Pancreas (tissue), 10 donors: ENCODE measurements at places on chromosomes 1 and 21. TPM values are rescaled to one million over a fixed set of nuclear protein-coding genes. Genes with fewer than 3 reads are reported as not detected.

GRCh38 chr1:216960716-216961115 lies 237.5 kb upstream of the ESRRG start:
- DNase-seq = no peak
- no peak overlapping the region for H3K4me3 ChIP-seq
- H3K4me1 ChIP-seq = no peaks in the 10 kb centered on the region
- no peaks in the 10 kb centered on the region for H3K27me3 ChIP-seq
- H3K27ac ChIP-seq = no peak overlapping the region

DNA sequence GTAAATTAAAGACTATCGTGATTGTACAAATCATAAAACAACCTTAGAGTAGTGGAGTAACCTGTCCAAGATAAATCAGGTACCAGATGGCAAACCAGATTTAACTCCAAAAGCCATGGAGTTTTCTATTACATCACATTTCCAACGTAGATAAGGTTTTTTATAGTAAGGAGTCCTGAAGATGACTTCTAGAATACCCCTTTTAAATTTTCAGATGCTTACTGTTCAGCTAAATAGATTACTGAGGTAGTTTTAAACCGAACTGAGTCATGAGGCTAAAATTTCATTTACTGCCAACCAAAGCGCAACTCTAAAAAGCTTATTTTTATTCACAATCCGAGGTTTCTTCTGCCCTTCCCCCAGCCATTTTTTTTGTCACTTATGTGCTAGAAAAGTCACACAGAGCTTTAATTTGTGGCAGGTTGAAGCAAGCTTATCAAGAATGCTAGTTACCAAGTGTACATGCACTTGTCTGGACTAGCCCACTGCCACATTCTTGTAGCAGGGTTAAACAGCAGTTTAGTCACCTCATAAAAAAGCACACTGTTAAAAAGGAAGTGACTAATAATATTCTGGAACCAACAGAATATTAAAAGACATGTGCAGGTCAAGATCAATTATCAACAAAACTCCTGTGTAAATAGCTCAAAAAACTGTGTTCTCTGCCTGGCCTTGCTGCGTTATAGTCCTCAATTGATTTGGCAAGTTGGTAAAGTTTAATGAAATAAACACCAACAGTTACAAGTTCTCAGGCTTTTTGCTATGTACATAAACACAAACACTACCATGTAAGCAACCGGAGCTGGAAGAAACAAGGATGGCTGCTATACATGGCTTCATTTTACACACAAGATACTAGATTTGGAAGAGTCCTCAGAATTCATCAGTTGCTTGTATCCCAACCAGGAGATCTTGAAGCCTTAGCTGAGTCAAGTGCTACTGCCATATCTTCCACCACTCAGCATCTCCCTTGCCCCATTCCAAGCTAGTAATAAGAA lies 180.3 kb upstream of the DMRTA2 start:
- H3K27ac ChIP-seq = no peak overlapping the region
- no peaks in the 10 kb centered on the region for H3K36me3 ChIP-seq
- no peak overlapping the region for H3K4me3 ChIP-seq
- no peaks in the 10 kb centered on the region for H3K27me3 ChIP-seq

- no peak overlapping the region for H3K4me3 ChIP-seq
- H3K36me3 ChIP-seq = no peaks in the 10 kb centered on the region
- no peaks in the 10 kb centered on the region for H3K27me3 ChIP-seq
Observed at GRCh38 chr1:214830941-214831340, 227.9 kb downstream of the CENPF start.

GRCh38 chr1:15406614-15407559 lies 2.8 kb upstream of the EFHD2 start:
- H3K4me1 ChIP-seq = no peaks in the 10 kb centered on the region
- H3K36me3 ChIP-seq = no peaks in the 10 kb centered on the region
- no peak overlapping the region for H3K27ac ChIP-seq
- no peak for DNase-seq
- no peaks in the 10 kb centered on the region for H3K27me3 ChIP-seq
- H3K4me3 ChIP-seq = no peak overlapping the region

DNA sequence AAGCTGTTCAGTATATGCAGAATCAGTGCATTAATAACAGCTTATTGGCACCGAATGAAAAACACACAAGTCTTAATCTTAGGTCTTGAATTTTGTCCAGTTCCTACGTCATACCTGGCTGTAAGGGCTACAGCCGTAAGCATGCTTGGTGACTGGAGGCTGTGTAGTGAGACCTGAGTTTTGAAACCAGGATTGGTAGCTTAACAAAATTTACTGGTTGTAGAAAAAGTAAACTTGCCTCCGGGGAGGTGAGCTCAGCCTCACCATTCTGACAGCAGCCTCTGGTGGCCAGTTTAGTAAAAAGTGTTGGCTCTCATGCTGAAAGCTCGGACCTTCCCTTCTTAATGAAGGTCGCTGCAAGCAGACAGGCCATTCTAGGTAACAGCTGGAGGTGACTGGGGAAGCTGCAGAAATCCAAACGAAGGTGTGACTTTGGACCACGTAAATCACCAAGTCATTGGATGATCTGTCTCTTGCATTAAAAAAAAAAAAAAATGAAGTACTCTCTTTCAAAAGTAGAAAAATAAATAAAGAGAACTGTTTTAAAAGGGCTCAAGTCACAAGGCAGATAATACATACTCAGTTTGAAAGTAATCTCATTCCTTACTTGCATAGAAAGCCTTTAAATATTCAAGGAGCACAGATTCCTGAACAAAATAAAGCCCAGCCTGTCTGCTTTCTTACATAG lies 48.9 kb downstream of the HLCS start:
- peak overlapping the region; percentile 57 for H3K27ac ChIP-seq
- no peaks in the 10 kb centered on the region for H3K36me3 ChIP-seq
- DNase-seq = peak; percentile 64

DNA sequence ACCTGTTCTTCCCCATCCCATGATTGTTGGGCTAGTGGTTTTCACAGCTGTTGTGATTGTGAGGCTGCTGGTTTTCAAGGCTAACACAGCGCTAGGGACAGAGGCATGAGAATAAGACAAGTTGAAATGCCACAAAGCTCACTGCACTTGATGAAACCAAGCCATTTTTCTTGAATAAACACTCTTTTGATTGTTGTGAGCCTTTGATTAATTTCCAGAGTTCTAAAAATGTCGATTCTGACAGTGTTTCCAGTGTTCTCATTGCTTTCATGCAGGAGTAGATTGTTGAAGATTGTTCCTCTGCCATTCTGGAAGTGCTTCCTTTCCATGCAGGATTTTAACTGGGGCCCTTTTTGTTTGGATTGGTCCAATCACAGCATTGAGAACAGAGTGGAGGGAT lies 134.9 kb upstream of the GRIK3 start:
- H3K36me3 ChIP-seq = no peaks in the 10 kb centered on the region
- H3K4me1 ChIP-seq = no peaks in the 10 kb centered on the region
- no peak overlapping the region for H3K4me3 ChIP-seq

DNA sequence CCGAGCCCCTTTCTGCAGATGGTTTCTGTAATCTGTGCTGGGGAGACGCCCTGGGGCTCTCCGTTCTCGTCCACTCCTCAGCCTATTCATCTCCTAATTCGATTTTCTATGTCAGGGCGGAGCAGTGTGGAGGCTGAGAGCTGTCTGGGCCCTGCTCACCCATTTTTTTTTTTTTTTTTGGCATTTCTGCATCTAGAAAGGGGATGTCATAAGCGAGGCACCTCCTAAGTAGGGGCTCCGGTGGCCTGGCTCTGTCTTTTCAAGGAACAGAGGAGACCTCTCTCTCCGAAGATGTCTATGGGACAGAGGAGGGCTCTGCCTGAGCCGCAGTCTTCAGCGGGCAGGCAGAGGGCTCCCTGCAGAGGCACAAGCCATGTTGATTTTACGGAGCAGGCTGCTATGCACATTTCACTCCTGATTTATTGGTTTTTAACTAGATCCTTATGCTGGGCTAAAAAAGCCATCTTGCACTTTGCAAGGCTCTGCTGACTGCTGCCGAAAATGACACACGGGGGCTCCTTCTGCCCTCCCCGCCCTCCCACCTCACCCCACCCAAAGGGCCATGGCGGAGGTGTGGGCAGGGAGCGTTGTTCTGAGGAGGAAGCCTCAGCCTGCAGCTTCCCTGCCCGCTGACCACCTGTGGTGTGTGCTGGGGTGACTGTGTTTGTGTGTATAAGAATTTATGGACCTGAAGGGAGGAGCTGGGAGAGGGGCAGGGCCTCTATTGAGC lies 71.0 kb downstream of the FOXD2 start:
- no peaks in the 10 kb centered on the region for H3K4me1 ChIP-seq
- peak overlapping the region; percentile 31 for H3K4me3 ChIP-seq
- no peaks in the 10 kb centered on the region for H3K36me3 ChIP-seq
- no peak for DNase-seq

- H3K36me3 ChIP-seq = no peaks in the 10 kb centered on the region
- H3K4me1 ChIP-seq = no peaks in the 10 kb centered on the region
- H3K27ac ChIP-seq = no peak overlapping the region
- no peaks in the 10 kb centered on the region for H3K27me3 ChIP-seq
- H3K4me3 ChIP-seq = no peak overlapping the region
- no peak for DNase-seq
Observed at GRCh38 chr1:97095764-97096163, 374.2 kb downstream of the PTBP2 start.

- no peak overlapping the region for H3K27ac ChIP-seq
- no peak for DNase-seq
- H3K4me1 ChIP-seq = no peaks in the 10 kb centered on the region
- H3K4me3 ChIP-seq = no peak overlapping the region
Observed at GRCh38 chr1:80310703-80311245, 1304.2 kb upstream of the ADGRL4 start.

DNA sequence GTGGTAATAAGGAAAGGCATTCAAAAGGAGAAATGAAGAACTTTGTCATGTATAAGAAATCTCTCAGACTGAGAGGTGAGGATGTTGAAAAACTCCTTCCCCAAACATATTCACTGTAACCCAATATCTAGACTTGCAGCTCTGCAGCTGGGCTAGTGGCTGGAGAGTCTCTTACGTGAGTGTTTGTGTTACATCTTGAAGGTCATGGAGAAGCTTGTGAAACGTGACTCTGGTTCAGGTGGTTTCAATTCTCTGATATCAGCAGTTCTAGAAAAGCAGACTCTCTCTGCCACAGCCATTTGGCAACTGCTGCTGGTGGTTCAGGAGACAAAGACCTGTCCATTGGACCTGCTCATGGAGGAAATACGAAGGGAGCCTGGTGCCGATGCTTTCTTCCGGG lies 55.0 kb upstream of the EPHA8 start:
- no peaks in the 10 kb centered on the region for H3K27me3 ChIP-seq
- peaks cover 25% of the 10 kb centered on the region for H3K4me1 ChIP-seq
- DNase-seq = no peak
- H3K36me3 ChIP-seq = peaks cover 4% of the 10 kb centered on the region
- no peak overlapping the region for H3K27ac ChIP-seq
- no peak overlapping the region for H3K4me3 ChIP-seq

- H3K36me3 ChIP-seq = no peaks in the 10 kb centered on the region
- no peak overlapping the region for H3K27ac ChIP-seq
- H3K4me1 ChIP-seq = no peaks in the 10 kb centered on the region
- H3K27me3 ChIP-seq = no peaks in the 10 kb centered on the region
Observed at GRCh38 chr21:21690068-21690665, 692.0 kb downstream of the NCAM2 start.

GRCh38 chr1:234538930-234539649 lies 60.1 kb upstream of the TARBP1 start:
- no peaks in the 10 kb centered on the region for H3K36me3 ChIP-seq
- no peaks in the 10 kb centered on the region for H3K27me3 ChIP-seq
- H3K4me3 ChIP-seq = no peak overlapping the region
- no peak overlapping the region for H3K27ac ChIP-seq

GRCh38 chr21:15054089-15054488 lies 10.7 kb downstream of the NRIP1 start:
- peaks cover 41% of the 10 kb centered on the region for H3K4me1 ChIP-seq
- DNase-seq = no peak
- no peak overlapping the region for H3K27ac ChIP-seq
- no peaks in the 10 kb centered on the region for H3K27me3 ChIP-seq
- no peak overlapping the region for H3K4me3 ChIP-seq

GRCh38 chr1:185938396-185938795 lies 204.2 kb downstream of the HMCN1 start:
- no peaks in the 10 kb centered on the region for H3K27me3 ChIP-seq
- H3K27ac ChIP-seq = no peak overlapping the region
- DNase-seq = no peak
- H3K4me1 ChIP-seq = no peaks in the 10 kb centered on the region

DNA sequence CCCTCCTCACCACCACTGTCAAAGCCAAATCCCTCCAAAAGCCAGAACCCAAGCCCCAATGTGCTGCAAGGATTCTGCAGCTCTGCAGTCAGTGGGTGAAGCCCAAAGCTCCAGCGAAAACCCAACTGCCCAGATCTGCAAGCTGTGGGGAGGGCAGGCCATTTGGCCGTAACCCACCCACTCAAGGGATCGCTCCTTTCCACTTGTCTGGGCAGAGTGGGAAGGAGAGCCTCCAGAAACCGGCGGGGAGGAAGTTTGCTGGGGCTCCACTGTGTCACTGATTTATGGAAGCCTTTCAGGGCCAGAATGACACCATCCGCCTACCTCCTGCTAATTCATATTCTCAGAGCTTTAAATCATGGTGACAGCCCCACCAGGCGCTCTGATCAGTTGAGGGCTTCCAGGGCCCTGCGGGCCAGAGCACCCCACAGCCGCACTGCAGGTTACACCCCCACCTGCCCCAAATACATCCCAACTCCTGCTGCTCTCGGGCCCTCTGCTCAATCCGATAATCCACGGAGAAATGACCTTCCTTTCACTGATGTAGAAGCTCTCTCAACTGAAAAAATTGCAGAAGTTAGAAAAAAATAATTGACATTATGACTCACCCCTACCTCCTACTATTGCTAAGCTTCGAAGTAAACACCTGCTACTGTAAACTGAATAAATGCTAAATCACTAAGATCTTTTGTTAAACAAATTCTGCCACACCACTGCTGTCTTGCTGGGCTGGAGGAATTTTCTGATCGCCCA lies 40.6 kb upstream of the RAB4A start:
- DNase-seq = no peak
- no peaks in the 10 kb centered on the region for H3K36me3 ChIP-seq
- H3K4me1 ChIP-seq = peaks cover 27% of the 10 kb centered on the region
- no peaks in the 10 kb centered on the region for H3K27me3 ChIP-seq

GRCh38 chr1:226976978-226977642 lies 37.0 kb downstream of the COQ8A start:
- peaks cover 32% of the 10 kb centered on the region for H3K4me1 ChIP-seq
- DNase-seq = no peak
- no peaks in the 10 kb centered on the region for H3K27me3 ChIP-seq
- no peak overlapping the region for H3K4me3 ChIP-seq

- peak overlapping the region; percentile 83 for H3K27ac ChIP-seq
- no peaks in the 10 kb centered on the region for H3K27me3 ChIP-seq
- no peaks in the 10 kb centered on the region for H3K36me3 ChIP-seq
- peak overlapping the region; percentile 81 for H3K4me3 ChIP-seq
Observed at GRCh38 chr21:44874497-44875315, 1.2 kb upstream of the PTTG1IP start.

GRCh38 chr1:194076646-194077045 lies 890.2 kb upstream of the B3GALT2 start:
- no peak for DNase-seq
- no peaks in the 10 kb centered on the region for H3K27me3 ChIP-seq
- no peaks in the 10 kb centered on the region for H3K36me3 ChIP-seq

- no peaks in the 10 kb centered on the region for H3K36me3 ChIP-seq
- H3K4me1 ChIP-seq = peaks cover 67% of the 10 kb centered on the region
- H3K4me3 ChIP-seq = no peak overlapping the region
- H3K27ac ChIP-seq = peak overlapping the region; percentile 80
Observed at GRCh38 chr1:234963904-234964702, 164.5 kb downstream of the TOMM20 start.

Gene NR5A2
- total RNA-seq = 114 TPM

Gene CASZ1
- total RNA-seq = 12.3 TPM

Gene GGPS1
- total RNA-seq = 8.9 TPM

Gene HTR1D
- 0.19 TPM for total RNA-seq

Gene AMY1B
- 1.5 TPM for total RNA-seq

Gene DNAJC28
- 1.6 TPM for total RNA-seq

Gene ATAD3B
- 14.1 TPM for total RNA-seq

Gene NFIA
- 48.1 TPM for total RNA-seq

Gene SLC6A17
- 2.4 TPM for total RNA-seq

Gene TMEM81
- total RNA-seq = 0.76 TPM

Gene ALX3
- not detected for total RNA-seq

Gene LAMB3
- total RNA-seq = 25.8 TPM
